Forelimb muscle (tissue), 1 donor: ENCODE measurements at places on chromosomes 7 and 10.

DNA sequence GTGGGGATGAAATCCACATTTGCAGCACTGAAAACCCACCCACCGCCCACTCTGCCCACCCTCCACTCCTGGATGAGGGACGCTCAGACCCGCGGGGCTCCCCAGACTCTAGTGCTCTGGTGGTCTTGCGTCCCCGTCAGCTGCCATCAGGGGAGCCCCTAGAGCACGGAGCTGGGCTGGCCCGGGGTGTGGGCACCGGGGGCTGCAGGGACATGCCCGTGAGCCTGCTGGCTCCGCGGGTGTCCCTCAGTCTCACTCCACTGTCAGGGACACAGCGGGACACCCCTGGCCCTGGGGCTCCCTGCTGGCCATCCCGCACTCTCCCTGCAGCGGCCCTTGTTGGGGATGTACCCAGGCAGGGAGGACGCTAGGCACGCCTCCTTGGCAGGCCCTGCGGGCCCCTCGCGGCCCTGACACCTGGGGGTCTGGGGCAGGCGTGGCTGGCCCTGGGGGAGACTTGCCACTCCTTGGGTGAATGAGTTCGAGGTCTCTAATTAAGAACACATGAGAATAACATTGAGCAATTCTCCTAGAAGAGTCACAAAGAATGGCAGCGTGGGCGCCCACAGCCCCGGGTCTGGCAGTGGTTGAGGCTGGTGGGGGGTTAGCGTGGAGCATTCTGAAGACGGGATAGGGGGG, 64.2 kb downstream of the CFAP46 start:
- no peak for DNase-seq

DNA sequence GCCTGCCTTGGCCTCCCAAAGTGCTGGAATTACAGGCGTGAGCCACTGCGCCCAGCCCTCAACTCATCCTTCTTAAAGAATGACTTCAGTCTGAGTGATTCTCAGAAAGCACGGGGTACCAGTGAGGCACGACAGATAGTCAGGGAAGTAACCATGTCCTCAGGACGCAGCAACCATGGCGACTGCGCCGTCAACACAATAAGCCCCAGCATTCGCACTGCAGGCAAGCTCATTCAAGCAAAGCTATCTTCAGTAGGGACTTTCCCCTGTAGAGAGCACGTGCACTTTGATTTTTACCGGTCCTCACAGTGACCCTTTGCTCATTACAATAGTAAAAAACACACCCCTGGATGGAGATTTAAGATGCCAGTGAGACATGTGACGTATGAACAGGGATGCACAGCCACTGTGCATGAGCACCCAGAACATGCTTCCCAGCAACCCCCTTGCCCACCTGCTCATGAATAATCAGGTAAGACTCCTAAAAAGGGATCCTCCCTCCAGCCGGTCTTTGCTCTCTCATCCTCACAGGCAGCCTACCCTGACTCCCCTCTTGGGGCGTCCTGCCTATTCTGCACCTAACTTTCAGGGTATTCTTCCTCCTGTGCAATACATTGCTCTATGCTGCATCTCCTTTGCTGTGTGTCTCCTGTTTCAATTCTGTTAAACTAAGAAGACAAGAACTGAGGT, 9.1 kb downstream of the WDR86 start:
- DNase-seq: no peak

DNA sequence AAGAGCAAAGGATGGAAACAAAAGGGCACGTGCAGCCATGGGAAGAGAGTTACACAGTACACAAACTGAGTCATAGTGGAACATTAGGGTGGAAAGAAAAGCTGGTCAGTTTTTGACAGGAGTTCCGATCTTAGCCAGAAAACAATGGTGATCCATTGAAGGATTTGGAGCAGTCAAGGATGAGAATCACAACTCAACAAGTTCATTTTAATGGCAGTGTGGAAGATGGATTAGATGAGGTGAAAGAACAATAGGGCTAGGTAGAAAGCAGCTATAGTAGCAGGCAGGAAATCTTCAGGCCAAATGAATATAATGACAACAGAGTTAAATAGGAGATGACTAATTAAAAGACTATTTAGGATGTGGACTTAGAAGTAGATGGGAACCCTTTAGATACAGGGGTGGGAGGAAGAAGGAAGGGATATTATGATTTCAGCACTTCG, 136.3 kb downstream of the DOCK4 start:
- no peak for DNase-seq

DNA sequence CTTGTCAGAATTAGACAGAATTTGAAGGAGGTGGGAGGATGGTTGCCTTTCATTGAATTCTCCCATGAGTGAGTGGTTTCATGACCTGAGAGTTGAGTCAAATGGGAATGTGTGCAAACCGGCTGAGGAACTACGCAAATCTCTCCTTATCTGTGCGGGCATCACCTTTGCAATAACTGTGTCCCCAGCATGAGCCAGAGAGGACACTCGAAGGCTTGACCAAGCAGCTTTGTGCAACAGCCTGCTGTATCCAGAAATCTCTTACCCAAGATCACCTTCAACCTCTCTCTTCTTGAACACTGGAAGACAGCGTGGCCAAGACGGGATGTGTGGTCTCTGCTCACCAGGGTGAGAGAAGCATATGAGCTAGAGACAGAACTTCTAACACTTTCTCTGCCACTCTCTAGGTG, 93.8 kb upstream of the IKZF1 start:
- no peak for DNase-seq

DNA sequence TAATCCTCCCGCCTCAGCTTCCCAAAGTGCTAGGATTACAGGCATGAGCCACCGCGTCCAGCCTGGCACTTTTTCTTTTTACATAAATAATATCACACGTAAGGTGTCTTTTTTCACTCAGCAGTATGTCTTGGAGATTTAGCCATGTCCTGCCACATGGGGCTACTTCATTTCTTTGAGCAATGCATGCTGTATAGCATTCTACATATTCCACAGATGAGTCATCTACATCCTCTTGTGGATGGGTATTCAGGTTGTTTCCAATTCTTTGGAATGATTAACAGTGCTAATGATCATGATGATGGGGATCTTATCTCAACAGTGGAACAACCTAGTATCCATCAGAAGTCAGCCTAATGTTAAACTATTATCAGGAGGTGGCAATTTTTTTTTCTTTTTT, 50.8 kb downstream of the ZNF503 start:
- DNase-seq: no peak

DNA sequence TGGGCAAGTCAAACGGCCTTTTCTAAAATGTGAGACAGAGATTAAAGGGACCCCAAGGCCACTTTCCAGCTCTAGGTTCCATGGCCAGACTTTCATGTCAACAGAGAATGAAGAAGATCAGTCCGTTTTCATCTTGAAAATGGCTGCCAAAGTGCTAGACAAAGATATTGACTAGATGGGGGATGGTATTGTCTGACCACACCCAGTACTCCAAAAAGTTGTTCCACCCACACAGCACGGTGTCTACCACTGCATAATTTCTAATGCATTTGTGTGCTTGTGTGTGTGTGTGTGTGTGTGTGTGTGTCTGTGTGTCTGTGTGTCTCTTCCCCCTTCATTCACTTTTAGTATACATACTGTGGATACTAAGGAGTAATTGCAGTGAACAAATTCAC, 1.3 kb downstream of the COL1A2 start:
- no peak for DNase-seq

- no peak for DNase-seq
Observed at GRCh38 chr7:2882111-2882510, 38.0 kb upstream of the GNA12 start.

GRCh38 chr10:53487019-53487983, 714.7 kb upstream of the MBL2 start:
- DNase-seq: no peak

DNA sequence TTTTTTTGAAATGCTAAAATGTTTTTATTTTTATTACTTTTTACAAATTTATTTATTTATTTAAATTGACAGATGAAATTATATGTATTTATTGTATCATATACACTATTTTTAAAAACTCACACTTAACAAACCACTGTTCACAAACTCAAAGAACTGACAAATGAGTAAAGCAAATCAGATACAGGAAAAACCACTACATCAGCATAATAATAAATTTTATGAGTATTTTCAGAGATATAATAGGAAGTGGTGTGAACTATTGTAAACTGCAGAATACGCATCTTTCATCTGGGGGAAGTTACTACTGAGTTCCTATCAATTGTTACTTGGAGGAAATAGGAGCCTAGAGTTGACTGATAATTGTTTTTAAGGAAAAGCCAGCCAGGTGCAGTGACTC, 150.7 kb downstream of the PCLO start:
- no peak for DNase-seq

DNA sequence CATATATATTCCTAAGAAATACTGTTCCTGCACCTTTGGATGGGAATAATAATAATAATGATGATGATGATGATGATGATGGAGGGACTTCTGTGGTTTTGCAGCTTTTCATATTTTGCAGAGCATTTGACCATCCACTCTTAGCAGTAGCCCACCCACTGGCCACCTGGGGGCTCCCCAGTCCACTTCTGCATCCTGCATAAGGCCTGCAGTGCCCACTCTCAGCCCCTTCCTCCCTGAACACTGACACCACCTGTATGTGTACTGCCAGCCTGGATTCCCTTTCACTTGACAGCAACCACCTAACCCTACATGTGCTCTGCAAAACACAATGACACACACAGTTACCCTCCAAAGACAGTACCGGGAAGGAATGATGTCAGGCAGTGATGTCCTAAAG, 131.4 kb downstream of the ADAM12 start:
- DNase-seq: no peak

DNA sequence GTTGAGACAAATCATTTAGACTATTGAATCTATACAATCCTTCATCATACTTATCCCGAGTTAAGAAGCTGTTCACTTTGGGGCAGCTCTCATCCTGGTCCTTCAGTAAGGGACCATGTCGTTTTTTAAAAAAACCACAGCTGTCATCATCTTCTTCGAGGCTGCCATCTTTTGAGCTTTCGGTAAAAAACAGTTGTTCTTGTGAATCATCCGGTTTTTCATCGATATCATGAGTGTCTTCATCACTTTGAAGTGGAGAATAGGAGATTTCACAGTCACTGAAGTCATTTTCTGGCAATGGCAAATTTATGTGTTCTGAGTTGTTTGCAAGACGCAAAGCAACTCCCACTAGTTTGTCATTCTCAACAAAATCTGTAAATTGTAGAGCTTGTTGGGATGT, 3.9 kb downstream of the DCLRE1A start:
- DNase-seq: no peak
